ENCODE measurements at places on chromosomes 11 and 22. TPM values are rescaled to one million over a fixed set of nuclear protein-coding genes. Genes with fewer than 3 reads are reported as not detected.

The OR5AN1 gene
- not detected for total RNA-seq

GRCh38 chr11:108494182-108494581 lies 4.0 kb downstream of the POGLUT3 start:
- H3K27me3 ChIP-seq, result no peaks in the 10 kb centered on the region
- no peak for DNase-seq
- peaks cover 1% of the 10 kb centered on the region for H3K36me3 ChIP-seq
- no peak overlapping the region for H3K27ac ChIP-seq
- peaks cover 19% of the 10 kb centered on the region for H3K4me1 ChIP-seq
- no peak overlapping the region for H3K4me3 ChIP-seq

The PHETA2 gene
- total RNA-seq, result 3.8 TPM

DNA sequence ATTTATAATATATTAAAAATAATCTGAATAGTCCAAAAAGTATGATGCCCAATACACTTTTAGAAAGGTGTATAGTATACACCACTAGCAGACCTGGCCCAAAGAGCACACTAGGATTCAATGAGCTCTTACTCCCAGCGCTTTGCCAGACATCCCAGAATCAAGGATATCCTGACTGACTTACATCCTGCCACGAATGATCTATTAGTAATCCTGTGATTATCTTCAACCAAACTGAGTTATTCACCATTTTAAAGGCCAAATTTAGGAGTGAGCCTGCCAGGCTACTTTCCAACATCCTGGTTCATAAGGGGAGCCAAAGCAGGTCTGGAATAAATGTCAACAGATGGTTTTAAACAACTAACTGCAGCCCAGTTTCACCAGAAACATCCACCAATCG lies 60.8 kb upstream of the FAM181B start:
- no peak for DNase-seq
- H3K36me3 ChIP-seq, result no peaks in the 10 kb centered on the region
- no peaks in the 10 kb centered on the region for H3K4me1 ChIP-seq
- H3K27ac ChIP-seq, result no peak overlapping the region

DNA sequence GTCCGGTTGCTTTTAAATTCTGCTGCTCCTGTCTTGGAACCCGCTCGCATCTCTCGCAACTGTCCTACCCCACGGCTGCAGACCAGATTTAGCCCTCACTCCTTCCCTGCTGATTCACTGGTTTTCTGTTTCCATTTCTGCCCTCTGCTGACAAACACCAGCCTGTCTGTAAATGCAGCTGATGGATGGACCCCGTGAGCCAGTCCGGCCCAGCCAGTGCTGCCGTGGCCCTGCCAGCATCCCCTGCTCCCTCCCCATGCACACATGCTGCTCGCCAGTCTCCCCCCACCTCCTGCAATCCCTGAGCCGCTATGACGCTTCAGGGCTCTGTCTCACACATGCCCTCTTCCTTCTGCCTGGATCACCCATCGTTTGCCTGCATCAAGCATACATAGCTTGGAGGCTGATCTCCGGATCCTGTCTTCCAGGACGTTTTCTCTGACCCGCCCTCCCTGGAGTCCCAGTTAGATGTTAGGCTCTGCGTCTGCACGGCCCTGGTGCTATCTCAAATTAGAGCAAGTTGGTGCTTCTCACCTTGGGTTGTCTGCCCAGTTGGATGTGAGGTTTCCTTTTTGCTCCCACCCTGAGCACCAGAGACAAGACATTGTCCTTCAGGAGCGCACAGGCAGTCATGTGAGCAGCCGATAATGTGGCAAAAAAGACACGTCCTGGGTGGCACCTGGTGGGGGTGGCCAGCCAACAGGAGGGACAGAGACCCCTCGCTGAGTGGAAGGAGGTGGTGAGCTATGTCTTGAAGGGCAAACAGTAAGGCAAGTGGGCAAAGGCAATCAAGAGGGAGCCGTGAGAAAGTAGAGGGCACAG lies 4.3 kb upstream of the ACR start:
- DNase-seq, result no peak
- H3K4me1 ChIP-seq, result no peaks in the 10 kb centered on the region
- H3K4me3 ChIP-seq, result no peak overlapping the region
- no peaks in the 10 kb centered on the region for H3K27me3 ChIP-seq
- H3K36me3 ChIP-seq, result no peaks in the 10 kb centered on the region

- no peaks in the 10 kb centered on the region for H3K4me1 ChIP-seq
- no peak overlapping the region for H3K27ac ChIP-seq
- no peak overlapping the region for H3K4me3 ChIP-seq
- no peaks in the 10 kb centered on the region for H3K36me3 ChIP-seq
- DNase-seq, result no peak
- peaks cover 3% of the 10 kb centered on the region for H3K27me3 ChIP-seq
These were observed 69.2 kb downstream of the COMMD9 start for GRCh38 chr11:36219996-36220395.

DNA sequence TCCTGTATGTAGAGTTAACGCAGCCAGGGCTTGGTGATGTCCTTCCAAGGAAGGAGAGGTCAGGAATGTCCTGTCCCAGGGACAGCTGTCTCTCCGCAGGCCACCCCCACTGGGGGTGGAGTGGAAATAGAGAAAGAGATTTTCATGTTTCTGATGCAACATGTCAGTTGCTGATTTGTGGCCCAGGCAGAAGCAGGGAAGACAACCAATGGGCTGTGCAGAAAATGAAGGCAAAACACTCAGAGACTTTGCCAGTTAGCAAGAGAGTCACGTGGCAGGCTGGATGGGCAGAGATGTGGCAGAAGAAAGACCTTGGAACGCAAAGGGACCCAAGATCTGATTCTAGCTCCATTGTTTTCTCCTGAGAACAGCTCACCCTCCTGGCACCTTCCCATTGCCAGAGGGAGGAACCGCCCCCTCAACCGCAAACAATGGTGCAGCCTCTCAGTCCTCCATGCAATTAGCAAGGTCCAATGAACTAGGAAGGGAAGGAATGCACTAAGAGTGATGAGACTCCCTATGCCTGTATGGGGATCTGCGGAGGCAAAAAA lies 71.0 kb downstream of the SYN3 start:
- no peak overlapping the region for H3K27ac ChIP-seq
- no peak for DNase-seq
- no peaks in the 10 kb centered on the region for H3K27me3 ChIP-seq
- no peaks in the 10 kb centered on the region for H3K4me1 ChIP-seq
- H3K36me3 ChIP-seq, result no peaks in the 10 kb centered on the region

All from activated T-cell treated with anti-CD3 and anti-CD28 coated beads, Interleukin-2, amount 50 U/mL, for 72 hours (primary cell).